Left lobe of liver (tissue), 2 donors: ENCODE measurements at places on chromosomes 16 and 17. TPM values are rescaled to one million over a fixed set of nuclear protein-coding genes. Genes with fewer than 3 reads are reported as not detected.
A peak's percentile ranks its signal among the peaks of the same experiment; 100 is the strongest.

The CES5A gene
- total RNA-seq: 4.4 TPM

The GSG1L2 gene
- total RNA-seq: not detected

DNA sequence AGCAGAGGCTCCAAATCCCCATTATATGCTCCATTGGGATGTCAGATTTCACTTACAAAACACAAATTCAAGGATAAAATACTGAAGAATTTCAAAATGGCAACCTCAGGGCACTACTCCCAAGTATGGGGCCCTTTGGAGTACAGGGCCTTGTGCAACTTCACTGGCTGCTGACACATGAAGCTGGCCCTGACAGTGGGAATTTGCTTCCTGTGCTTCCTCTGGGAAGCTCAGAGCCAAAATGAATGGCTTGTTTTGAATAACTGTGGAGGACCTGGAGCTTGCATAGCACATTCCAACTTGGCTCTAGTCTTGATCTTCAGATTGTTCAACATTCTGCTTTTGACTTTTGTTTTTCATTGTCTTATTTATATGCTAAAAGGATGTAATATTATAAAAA lies 52.3 kb upstream of the HNF1B start:
- DNase-seq: no peak

DNA sequence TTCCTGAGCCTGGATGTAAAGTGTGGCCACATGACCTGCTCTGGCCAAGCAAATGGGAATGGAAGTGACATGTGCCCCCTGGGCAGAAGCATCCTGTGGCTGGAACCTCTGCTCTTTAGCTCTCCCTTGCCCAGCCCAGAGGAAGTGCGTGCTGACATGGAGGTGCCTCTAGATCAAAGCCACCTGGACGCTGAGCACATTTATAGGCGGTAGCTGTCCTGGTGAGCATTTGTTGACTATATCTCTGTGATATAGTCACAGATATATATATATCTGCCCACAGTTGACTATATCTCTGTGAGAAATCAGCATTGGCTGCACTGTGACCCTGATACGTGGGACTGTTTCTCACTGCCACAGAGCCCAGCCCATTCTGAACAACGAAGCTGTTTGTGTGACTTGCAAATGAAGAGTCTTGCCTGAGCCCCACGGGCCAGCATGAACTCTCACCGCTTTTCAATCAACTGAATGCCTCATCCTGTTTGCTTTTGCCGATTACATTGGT lies 118.8 kb downstream of the C16orf95 start:
- no peak for DNase-seq

The CLEC3A gene
- not detected for total RNA-seq

- peak; percentile 12 for DNase-seq
Measured at GRCh38 chr16:49399594-49400364, 26.2 kb downstream of the C16orf78 start.

- DNase-seq: no peak
Measured at GRCh38 chr17:9472094-9472493, 103.5 kb downstream of the STX8 start.

DNA sequence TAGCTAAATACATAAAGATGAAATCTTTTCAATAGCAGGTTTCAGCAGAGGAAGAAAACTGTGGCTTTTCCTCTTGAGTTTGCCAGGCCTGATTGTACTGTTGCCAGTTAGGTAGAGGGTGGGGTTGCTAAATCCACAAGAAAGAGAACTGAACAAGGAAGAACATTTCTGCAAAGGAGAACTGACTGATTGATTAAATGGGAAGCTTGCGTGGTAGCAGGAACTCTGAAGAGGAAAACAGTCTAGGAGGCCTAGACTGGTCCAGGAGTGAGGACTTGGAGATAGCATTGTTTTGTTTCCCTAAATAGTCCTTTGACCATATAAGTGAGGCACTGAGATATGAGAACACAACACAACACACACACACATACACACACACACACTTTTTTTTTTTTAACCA lies 18.8 kb downstream of the LRRC36 start:
- no peak for DNase-seq

GRCh38 chr17:66309793-66310192 lies 7.4 kb downstream of the PRKCA start:
- no peak for DNase-seq

The RSAD1 gene
- total RNA-seq: 27.4 TPM

DNA sequence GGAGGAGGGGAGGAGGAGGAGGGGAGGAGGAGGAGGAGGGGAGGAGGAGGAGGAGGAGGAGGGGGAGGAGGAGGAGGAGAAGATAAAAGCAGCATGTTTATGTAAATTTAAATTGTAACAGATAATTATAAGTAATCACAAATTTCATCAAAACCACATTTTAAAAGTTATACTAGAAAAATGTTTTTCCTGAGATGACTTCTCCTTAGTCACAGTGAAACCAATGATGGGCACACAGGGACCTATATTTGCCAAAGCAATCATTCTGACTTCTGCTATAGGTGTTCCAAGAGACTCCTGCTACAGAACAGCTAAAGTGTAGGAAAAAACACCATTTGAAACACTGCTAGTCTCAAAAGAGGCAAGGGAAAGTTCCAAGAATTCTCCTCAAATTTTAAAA lies 66.4 kb downstream of the CEP95 start:
- DNase-seq: no peak

DNA sequence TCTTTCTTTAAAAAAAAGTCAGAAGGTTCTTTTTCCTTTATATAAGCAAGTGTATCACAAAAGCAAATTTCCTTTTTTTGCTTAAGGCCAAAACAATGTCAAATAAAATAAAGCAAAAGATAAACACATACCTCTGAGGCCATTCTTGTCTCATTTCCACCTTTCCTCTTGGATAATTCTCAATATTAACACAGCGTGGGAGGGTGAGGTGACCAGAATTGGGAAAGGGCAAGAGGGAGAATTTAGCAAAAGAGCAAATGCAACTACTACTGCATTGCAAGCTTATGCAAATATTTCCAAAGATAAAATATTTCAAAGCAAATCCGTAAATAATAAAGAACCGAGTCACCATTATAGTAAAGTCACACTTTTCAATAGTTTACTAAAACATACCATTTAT lies 153.4 kb upstream of the PSMD7 start:
- no peak for DNase-seq

The YBX2 gene
- 0.81 TPM for total RNA-seq

The ITGAD gene
- 0.70 TPM for total RNA-seq

The TERB1 gene
- not detected for total RNA-seq

DNA sequence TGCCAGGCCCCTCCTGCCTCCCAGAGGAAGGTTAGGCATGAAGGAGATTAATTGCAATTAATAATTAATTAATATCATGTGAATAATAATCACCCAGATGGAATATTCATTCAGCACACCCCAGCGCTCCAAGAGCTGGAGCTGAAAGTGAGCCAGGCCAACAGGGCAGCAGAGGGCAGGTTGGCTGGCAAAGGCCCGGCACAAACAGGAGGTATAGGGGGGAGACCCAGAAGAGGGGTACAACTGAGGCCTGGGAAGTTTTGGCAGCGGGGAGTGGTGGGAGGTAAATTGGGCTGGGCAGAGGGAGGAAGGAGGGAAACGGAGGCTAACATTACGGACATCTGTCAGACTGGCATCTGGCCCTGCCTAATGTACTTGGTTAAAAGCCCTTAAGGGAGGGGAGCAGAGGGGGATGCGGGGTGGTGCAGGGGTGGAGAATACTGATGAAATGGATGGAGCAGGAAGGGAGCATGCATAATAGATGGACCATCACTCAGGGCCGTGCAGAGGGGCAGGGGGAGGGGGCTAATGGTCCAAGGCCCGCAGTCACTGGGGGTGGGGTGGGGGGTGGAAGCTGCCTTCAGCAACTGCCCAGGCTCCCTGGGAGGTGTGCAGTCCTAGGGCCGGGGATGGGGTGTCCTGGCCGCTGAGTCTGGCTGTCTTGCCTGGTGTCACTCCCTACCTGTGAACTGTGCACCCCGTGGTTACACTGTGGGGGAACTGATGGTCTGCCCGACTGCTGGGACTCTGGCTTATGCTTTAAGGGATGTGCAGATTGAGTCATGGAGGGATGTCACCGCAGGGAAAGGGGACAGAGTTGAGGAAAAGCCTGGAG lies 1.9 kb downstream of the ADAM11 start:
- no peak for DNase-seq

DNA sequence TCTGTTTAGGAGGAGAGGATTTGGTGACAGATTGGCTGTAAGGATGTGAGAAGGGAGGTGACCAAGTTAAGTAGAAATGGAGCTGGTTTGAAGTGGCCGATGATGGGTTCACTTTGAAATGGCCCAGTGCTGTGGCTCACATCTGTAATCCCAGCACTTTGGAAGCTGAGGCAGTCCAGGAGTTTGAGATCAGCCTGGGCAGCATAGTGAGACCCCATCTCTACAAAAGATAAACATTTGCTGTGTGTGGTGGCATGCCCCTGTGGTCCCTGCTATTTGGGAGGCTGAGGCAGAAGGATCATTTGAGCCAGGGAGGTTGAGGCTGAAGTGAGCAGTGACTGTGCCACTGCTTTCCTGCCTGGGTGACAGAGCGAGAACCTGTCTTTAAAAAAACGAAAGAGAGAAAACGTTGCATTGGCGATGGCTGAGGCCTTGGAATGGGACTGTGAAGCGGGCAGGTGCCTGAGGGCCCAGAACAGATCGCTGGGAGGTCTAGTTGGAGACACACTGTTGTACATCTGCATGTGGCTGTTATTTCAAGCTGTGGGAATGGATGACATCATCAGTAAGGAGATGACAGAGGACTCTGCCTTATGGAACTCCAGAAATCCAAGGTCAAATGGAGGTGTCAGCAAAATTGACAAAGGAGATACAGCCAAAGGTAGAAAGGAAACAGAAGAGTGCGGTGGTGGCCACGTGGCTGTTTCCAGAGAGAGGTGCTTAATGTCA lies 5.5 kb downstream of the COG1 start:
- no peak for DNase-seq

The PRAC2 gene
- not detected for total RNA-seq

DNA sequence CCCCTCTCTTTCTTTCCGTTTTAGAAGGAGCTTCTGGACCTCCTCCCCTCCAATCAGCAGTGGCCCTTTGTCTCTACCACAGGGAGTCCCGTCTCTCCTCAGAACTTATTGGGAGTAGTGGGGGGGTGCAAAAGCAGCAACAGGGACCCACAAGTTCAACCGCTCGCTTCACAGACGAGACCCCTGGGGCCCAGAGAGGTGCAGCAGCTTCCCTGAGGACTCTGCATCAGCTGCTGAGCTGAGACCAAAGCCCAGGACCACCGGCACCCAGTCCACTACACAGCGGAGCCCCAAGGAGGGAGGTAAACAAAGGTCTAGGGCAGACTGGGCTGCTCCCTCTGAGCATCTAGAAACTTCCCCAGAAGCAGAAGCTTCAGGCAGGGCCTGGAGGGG lies 123.9 kb downstream of the SDK2 start:
- no peak for DNase-seq

GRCh38 chr17:27407916-27408864 lies 48.1 kb upstream of the KSR1 start:
- DNase-seq: no peak

The SLC47A1 gene
- 101 TPM for total RNA-seq

DNA sequence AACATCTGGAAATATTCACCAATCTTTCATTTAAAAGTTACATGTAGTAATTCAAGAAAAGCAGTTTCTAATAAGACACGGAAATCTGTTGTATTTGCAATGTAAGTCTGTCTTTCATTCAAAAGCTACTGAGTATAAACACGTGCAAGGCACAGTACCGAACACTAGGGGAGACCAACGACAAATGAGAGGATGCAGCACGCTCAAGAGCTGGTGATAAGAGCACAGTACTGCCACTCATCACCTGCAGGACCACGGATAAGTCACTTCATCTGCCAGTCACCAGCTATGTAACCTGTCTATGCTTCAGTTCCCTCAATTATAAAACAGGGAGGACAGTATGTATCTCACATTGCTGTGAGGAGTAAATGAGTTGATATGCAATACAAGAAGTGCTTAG lies 67.1 kb downstream of the CLEC18A start:
- no peak for DNase-seq

DNA sequence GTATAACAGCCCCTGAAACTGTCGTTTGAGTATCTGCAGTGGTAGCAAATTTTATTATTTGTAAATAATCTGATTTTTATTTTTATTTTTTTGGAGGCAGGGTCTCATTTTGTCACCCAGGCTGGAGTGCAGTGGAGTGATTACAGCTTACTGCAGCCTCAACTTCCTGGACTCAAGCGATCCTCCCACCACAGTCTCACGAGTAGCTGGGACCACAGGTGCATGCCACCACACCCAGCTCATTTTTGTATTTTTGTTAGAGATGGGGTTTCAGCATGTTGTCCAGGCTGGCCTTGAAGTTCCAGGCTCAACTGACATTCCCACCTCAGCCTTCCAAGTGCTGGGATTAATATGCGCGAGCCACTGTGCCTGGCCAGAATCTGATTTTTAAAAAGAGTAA lies 2.8 kb downstream of the NDEL1 start:
- no peak for DNase-seq

GRCh38 chr17:4881761-4882555 lies 17.4 kb upstream of the C17orf107 start:
- peak; percentile 71 for DNase-seq

The ABCC6 gene
- 128 TPM for total RNA-seq

GRCh38 chr16:70550082-70550481 lies 26.5 kb downstream of the SF3B3 start:
- DNase-seq: no peak

DNA sequence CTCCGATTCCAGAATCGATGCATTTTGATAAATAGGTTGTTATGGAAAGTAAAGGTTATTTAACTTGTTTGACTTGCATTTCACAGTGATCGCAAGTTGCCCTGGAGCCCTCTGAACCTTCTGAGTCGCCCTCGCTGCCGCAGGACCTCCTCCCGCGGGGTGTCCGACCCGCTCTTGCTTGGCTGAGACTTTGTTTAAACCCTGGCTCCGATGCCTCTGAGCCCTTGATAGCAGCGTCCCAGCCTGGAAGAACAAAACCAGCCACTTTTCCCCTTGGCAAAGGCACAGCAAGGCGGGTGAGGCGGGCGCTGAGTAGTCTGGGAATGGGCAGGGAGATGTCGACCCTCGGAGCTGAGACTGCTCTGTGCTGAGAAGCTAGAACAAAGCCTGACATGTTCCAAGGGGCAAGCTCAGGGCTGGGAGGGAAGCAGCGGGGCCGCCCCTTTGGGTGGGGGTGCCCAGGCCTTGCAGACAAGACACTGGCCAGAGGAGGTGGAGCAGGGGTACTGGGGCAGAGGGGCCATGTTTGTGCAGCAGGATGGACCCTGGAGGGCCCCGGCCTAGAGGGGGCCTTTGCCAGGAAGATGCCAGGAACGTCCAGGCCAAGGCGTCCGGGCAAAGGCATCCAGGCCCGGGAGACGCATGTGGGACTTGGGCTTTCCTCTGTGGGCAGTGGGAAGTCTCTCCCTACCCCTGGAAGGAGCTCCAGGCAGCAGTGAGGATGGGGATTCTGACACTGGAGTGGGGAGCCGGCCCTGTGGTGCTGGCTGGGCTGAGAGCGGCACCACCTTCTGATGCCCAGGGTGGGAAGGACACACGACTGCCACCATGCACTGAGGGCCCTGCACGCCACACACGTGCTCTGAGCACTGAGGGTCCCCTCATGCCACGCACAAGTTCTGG lies 30.3 kb upstream of the CDH15 start:
- no peak for DNase-seq

The CCL4 gene
- 1.2 TPM for total RNA-seq

The SOX9 gene
- 2.1 TPM for total RNA-seq
